ENCODE measurements at places on chromosomes 6 and 20.

DNA sequence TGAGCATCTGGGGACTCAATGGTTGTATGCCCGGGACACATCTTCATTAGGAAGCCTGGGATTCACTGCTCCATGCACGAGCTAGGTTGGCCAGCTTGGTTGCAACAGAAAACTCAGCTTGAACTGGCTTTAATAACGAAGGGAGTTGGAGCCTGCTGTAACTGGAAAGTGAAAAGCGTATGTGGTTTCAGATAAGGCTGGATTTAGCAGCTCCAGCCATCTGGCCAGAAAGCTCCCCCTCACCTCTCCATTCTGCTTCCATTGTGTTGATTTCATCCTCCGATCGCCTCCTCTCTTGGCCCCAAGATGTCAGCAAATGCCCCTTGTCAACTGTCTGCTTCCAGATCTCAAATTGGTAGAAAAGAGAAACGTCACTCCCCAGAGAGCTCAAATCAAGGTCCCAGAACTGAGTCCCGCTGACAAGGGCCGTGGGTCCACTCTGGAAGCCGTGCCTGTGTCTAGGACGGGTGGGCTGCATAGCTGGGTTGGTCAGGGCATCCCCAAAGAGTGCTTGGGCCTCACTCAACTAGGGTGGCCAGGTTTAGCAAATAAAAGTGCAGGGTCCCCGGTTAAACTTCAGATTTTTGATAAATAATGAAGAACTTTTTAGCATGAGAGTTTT lies 117.0 kb upstream of the PMEPA1 start:
- no peak for DNase-seq

- no peak for DNase-seq
Measured at GRCh38 chr6:53809691-53810090, 14.9 kb downstream of the LRRC1 start.

DNA sequence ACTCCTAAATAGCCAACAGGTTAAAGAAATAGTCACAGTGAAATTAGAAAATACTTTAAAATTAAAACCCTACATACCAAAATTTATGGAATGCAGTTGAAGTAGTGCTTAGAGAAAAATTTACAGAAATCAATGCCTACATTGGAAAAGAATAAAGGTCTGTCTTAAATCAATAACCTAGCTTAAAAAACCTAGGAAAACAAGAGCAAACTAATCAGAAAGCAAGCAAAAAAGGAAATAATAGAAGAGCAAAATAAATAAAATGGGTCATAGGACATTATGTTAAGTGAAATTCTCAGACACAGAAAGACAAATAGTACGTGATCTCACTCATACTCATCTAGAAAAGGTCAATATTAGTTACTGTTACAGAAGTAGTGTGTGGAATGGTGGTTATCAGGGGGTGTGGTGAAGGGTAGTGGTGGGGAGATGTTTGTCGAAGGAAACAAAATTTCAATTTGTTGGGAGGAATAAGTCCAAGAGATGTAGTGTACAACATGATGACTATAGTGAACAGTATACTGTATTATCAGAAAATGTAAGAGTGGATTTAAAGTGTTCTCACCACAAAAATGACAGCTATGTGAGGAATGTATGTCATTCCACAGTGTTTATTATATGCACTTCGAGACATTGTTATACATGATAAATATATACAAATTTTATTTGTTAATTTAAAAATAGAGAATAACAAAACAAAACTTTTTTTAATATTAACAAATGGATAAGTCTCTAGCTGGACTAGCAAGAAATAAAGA lies 423.6 kb downstream of the CDH26 start:
- DNase-seq: no peak

- peak; percentile 49 for DNase-seq
Measured at GRCh38 chr20:38315290-38315966, 11.5 kb downstream of the BPI start.

DNA sequence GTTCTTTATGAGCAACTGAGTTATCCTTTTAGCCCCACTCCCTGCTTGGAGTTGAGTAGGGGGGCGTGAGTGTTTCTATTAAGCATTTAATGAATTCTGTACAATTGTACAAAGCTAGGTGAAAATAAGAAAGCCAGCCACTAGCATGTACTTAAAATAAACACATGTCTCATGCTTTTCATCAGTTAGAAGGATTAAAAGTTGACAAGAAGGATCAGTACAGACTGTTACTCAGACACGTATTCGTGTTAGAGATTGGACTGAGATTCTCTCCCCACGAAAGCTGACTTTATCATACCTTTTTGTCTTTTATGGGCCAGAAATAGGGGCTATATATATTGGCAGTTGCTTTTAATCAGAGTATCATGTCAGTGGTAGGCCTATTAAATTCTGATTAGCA lies 1.7 kb downstream of the HSF2 start:
- no peak for DNase-seq

- DNase-seq: no peak
Measured at GRCh38 chr6:55925292-55925691, 49.9 kb upstream of the BMP5 start.

Measured in NB4 (cell line).